ENCODE measurements at places on chromosomes 6 and 20.

DNA sequence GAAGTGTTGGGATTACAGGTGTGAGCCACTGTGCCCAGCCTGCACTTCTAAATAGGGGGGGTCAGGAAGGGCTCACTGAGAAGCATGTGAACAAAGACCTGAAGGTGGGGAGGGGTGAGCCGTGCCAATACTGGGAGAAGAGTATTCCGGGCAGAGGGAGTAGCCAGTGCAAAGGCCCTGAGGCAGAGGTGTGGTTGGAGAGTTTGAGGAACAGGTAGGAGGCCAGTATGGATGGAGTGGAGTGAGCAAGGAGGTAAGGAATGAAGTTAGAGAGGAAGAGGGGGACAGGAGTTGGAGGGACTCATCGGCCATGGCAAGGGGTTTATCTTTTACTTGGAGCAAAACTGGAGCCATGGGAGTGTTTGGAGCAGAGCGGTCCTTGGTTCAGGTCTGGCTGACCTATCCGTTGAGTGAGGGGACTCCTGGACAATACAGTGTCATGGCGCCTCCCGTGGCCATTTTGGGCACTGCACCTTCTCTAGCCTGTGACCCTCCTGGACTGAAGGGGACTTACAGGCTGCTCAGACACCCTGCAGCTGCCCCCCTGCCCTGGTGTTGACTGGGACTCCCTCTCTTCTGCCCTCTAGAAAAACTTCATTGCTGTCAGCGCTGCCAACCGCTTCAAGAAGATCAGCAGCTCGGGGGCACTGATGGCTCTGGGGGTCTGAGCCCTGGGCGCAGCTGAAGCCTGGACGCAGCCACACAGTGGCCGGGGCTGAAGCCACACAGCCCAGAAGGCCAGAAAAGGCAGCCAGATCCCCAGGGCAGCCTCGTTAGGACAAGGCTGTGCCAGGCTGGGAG, 12.1 kb downstream of the FOXS1 start:
- peak; percentile 30 for DNase-seq

GRCh38 chr20:46334303-46334904, 26.1 kb upstream of the CDH22 start:
- DNase-seq: no peak

DNA sequence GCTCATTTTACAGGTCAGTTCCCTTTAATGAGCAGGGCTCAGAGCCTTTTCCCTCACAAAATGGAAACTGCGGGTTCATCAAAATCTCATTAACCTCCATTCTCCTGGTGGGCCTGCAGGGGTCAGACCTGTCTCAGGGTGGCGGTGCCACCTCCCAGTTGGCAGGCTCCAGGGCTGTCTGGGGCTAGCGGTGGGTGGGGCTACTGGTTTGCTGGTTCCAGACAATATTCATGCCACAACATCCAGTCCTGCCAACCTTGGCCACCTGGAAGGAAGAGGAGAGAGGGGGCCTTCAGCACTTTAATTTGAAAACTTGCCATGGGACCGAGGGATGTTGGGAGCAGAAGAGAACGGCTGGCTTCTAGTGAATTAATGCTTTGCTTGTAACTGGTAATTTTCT, 41.9 kb upstream of the CTNNBL1 start:
- peak; percentile 19 for DNase-seq

DNA sequence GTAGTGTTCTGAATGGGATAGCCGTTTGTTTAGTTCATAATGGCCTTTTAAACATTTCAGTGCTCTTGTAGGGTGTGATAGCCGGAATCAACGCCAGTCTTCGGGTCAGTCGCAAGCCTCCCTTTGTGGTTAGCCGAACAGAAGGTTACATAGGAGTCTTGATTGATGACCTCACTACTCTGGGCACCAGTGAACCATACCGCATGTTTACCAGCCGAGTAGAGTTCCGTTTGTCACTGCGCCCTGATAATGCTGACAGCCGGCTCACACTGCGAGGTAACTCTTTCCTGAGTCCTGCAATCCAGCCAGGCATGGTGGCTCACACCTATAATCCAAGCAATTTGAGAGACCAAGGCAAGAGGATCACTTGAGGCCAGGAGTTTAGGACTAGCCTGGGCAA, 20.4 kb downstream of the MTO1 start:
- no peak for DNase-seq

- no peak for DNase-seq
Measured at GRCh38 chr6:155084431-155085123, 89.5 kb downstream of the TIAM2 start.
